Smooth muscle cell of the umbilical artery (primary cell): ENCODE measurements at places on chromosomes 6 and 20. TPM values are rescaled to one million over a fixed set of nuclear protein-coding genes. Genes with fewer than 3 reads are reported as not detected.

The PRPH2 gene
- total RNA-seq, result 4.2 and 4.9 TPM in 2 replicates

The CRISP3 gene
- total RNA-seq, result not detected in 2 replicates

The GTPBP2 gene
- total RNA-seq, result 68.4 and 71.3 TPM in 2 replicates

The HLA-DPB1 gene
- total RNA-seq, result 2.4 TPM in 1 of 2 replicates, not detected in the other

The CFAP61 gene
- 0.32 TPM in 1 of 2 replicates, not detected in the other for total RNA-seq

The PDE7B gene
- total RNA-seq, result 18.7 and 35.3 TPM in 2 replicates

The APOM gene
- 0.60 and 0.89 TPM in 2 replicates for total RNA-seq

The RNF182 gene
- total RNA-seq, result 0.30 and 1.8 TPM in 2 replicates

The MDFI gene
- total RNA-seq, result 0.83 and 7.4 TPM in 2 replicates

The CRISP2 gene
- not detected in 2 replicates for total RNA-seq

The MACROD2 gene
- total RNA-seq, result 1.8 and 2.6 TPM in 2 replicates

The CDH26 gene
- under 0.01 and 0.09 TPM in 2 replicates for total RNA-seq

The C6orf15 gene
- not detected in 2 replicates for total RNA-seq

The BHLHE23 gene
- not detected in 2 replicates for total RNA-seq

The CD93 gene
- 0.69 and 0.89 TPM in 2 replicates for total RNA-seq

The GPR6 gene
- not detected in 2 replicates for total RNA-seq

The PRR18 gene
- total RNA-seq, result not detected in 2 replicates

The PPP1R3G gene
- total RNA-seq, result 1.5 TPM in 2 replicates

The KIFC1 gene
- 1.2 and 11.2 TPM in 2 replicates for total RNA-seq
